ENCODE measurements at places on chromosomes 2 and 18. TPM values are rescaled to one million over a fixed set of nuclear protein-coding genes. Genes with fewer than 3 reads are reported as not detected.

The IL1A gene
- total RNA-seq: not detected

- no peak for DNase-seq
Measured at GRCh38 chr2:7111626-7112025, 194.4 kb downstream of the RNF144A start.

DNA sequence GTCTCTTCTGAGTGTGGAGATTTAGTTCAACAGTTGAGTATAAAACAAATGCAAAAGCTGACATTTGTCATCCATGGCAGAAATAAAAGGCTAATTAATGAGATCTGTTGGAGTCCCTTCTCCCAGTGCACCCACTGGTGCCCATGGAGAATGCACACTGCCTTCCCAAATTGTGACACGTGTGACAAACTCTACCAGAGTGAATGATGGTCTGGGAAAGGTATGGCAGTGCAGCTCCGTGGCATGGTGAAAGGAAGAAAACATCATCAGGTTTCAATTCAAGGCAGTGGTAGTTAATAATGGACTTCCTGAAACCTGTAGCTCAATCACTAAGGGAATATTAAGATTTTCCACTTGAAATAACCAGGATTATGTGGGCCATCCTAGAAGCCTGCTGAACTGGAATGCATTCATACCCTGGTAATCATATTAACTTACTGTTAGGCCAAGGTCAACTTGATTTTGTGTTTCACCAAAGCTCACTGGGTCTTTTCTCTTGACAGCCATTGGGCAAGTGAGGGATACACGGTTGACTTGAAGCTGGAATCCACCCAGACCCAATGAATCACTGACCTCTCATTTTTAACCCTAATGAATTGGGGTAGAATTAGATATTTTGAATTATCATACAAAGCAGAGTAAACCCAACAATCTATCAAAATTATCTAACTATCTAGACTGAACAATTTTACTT, 167.6 kb downstream of the AFF3 start:
- no peak for DNase-seq

The STON1 gene
- 16.7 TPM for total RNA-seq

DNA sequence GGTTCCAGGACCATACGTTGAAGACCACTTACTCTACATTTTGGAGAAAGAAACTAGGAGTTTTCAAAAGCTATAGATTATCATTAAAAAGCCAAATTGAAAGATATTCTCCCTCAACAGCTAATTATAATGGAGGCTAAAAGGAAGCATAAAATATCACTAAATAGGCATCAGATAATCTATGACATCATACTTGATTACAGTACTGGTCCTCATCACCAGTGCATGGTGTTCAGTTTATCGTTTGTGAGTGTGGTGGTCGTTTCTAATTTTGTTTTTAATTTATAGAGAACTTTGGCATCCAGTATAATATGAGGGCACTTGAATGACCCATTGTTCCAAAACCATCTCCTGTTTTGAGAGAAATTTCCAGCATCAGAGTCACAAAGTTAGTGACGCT, 80.9 kb downstream of the HNRNPLL start:
- no peak for DNase-seq

The SCN7A gene
- total RNA-seq: 27.5 TPM

The SPAG16 gene
- total RNA-seq: 18.6 TPM

The BMP10 gene
- total RNA-seq: 36.7 TPM

DNA sequence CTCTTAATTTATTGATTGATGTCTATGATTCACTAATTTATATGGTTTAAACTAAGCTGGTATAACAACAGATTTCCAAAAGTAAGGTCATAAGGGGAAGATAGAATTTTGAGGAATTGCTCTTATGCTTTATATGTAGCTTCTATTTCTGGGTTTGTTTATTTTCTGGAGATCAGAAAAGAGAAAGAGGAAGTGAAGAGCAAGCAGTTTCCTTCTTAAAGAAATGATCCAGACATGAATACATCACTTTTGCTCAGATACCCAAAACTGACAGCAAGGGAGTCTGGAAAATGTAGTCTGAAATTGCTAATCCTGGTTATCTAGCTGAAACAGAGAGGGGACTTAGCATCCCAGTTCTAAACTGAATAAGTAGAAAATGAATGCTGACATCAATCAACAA, 912.5 kb upstream of the CRIM1 start:
- DNase-seq: no peak

DNA sequence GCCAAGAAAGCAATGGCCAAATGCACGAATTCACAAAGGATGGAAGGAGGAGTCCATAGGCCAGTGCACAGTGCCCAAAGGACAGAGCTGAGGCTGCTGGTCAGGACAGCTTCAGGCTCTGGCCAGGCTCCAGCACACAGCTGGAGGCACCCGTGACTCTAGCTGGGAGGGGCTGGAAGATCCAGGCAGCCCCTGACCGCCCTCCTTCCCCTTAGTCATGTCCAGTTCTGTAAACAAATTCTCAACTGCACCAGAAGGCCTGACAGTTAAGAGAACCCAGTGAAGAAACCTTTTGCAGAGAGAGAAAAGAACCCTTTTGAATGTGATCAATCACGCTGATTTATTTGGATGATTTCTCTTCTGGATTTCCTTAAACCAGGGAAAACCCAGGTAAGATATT, 7.7 kb upstream of the YWHAQ start:
- peak; percentile 84 for DNase-seq

The IL1R1 gene
- total RNA-seq: 124 TPM

GRCh38 chr2:220999356-220999755, 572.7 kb downstream of the EPHA4 start:
- no peak for DNase-seq

DNA sequence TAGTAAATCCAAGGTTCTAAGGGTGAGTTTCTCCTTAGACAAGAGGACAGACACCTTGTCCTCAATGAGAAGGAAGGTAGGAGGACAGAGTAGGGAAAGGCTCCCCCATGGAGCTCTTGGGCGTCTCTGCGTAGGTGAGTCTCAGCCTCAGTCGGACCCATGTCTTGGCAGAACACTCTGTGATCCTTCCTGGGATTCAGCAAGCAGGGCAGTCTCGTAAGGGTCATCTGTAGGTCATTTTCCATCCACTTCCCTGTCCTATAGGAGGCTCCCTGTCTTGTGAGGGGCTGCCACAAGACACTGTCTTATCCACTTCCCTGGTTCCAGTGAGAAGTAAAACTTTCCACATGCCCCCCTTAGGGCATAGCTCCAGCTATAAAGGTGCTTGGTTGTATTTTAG, 122.6 kb upstream of the TWIST2 start:
- no peak for DNase-seq

The TMX3 gene
- 36.2 TPM for total RNA-seq

- DNase-seq: no peak
Measured at GRCh38 chr2:176004934-176005333, 2.9 kb upstream of the LNPK start.

The PDE11A gene
- total RNA-seq: 0.24 TPM

GRCh38 chr18:52605345-52605744, 265.3 kb downstream of the DCC start:
- DNase-seq: no peak

- DNase-seq: peak; percentile 38
Measured at GRCh38 chr2:54559593-54560145, 103.5 kb downstream of the SPTBN1 start.

- DNase-seq: no peak
Measured at GRCh38 chr2:197339496-197340220, 29.1 kb upstream of the ANKRD44 start.

- DNase-seq: no peak
Measured at GRCh38 chr2:216215658-216216390, 106.7 kb downstream of the XRCC5 start.

DNA sequence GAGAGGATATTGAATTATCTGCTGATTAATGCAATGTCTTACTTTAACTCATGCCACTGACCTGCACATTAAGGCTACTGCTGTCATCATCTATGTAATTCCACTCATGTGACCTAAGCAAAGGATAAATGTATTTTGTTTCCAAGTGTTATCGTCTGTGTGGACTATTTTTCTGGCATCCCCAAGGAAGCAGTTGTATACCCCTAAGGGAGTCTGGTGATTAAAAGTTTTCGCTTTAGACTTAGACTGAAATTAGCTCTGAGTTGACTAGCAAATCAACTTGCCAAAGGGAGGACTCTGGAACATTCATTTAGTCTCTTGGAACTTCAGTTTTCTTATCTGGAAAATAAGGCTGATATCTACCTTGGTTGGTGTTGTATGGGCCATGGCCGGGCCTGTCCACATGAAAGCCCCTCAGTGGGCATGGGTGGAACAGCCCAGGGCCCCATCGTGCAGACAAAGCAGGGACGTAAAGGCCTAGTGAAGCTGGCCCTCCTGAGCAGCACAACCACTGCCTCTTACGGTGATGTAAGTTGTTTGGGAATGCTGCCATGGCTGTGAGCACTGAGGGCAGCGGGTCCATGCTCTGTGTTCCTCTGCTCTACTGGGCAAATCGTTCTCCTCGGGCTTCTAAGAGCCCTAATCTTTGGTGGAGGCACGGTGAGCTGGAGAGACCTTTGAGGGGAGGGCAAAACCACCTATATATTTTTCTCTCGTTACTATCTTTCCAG, 144.4 kb upstream of the RNF152 start:
- no peak for DNase-seq

The FAM161A gene
- total RNA-seq: 1.5 TPM

DNA sequence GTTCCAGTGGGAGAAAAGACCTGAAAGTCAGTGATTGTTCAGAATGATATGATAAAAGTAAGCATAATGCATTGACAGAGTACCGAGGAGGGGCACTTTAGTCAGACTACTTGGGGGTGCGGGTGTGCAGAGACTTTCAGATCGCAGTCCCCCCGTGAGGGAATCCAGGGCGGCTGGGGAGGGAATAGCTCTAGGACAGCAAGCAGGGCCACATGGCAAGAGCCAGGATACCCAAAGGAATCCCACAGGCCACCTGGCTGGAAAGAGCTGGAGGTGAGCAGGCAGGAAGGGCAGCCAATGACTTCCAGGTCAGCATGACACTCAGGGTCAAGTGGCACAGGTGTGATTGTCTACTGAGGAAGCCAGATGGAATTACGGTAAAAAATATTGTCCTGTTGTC, 157.5 kb downstream of the CYP26B1 start:
- DNase-seq: no peak
